ENCODE measurements at places on chromosomes 13 and 19. TPM values are rescaled to one million over a fixed set of nuclear protein-coding genes. Genes with fewer than 3 reads are reported as not detected.

The LRG1 gene
- total RNA-seq: 0.36 TPM

- no peak for DNase-seq
Observed at GRCh38 chr13:107650081-107650701, 565.1 kb downstream of the LIG4 start.

GRCh38 chr13:61466280-61466679, 50.6 kb upstream of the PCDH20 start:
- DNase-seq: no peak

DNA sequence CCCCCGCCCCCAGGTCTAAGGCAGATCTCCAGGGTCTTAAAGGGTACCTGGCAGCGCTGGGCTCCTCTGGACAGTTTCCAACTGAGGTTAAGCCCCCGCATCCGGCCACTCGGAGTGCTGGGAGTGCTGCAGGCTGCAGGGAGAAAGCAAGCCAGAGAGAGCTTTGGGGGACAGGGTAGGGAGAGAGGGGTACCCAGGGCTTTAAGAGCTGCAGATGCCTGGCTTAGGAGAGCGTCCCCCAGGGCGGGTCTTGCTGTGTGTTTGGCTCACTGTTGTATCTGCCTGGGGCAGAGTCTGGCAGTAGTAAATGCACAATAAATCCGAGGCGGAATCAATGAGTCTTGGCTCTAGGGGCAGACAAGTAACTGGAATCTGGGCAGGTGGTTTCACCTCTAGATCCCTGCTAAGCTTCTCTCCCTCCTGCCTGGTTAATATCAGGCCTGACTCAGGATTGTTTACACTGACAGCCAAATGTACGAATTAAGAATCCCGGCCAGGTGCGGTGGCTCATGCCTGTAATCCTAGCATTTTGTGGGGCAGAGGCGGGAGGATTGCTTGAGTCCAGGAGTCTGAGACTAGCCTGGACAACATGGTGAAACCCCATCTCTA, 798 bp upstream of the COX6B2 start:
- no peak for DNase-seq

DNA sequence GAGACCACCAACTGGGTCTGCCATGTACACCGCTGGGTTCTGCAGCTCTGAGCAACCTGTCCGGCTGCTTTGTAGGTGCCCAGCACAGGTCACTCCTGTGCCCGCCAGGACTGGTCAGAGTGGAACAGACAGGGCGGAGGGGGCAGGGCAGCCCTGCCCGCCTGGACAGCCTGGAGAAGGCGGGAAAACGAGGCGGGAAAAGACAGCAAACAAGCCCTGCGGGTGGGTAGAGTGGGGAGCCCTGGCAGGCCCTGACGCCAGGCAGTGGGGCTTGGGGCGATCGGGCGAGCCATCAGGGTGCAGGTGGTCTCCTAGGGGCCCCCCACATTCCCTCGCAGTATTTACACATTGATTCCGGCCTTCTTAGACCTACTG, 533 bp upstream of the UHRF1 start:
- no peak for DNase-seq

- no peak for DNase-seq
Observed at GRCh38 chr13:109436841-109437240, 349.5 kb downstream of the IRS2 start.

DNA sequence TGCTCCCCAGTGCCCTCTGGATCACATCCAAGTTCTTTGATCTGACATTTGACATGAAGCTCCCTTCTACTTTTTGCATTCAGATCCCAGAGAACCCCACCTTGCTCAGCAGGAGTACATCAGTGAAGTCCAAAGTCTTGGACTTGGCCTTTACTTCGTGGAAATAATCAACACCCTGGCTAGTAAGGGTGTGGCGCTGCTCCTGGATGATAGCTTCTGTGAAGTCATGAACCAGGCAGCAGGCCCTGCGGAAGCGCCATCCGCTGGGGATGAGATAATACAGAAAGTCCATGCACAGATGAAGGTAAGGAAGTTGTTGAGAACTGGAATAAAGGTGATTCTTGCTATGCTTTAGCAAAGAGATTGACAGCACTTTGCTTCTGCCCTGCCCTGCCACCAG, 43.2 kb downstream of the OR10H4 start:
- no peak for DNase-seq

DNA sequence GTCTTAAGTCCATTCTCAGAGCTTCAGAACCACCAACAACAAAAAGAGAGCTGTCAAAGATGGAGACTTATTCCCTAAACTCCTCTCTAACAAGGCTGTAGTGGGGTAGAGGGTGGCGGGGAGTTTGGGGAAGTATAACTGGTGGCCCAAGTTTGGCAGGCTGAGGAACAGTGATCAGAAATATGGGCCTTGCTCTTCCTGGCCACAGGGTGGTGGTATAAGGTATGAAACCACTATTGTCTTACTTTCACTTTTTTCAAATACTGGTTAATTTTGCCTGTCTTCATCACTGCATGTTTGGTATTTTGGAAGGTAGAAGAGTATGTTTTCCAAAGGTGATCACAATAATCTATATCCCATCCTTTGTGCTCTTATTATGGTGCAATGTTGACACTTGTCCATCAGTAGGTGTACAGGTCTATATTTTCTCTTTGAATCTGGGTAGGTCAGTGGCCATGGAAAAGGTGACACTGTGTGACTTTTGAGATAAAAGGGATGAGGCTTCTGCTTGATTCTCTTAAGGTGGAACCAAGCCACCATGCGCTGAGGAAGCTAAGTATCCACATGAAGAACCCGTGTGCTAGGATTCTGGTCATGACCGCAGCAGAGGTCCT, 23.2 kb upstream of the GPC5 start:
- no peak for DNase-seq

GRCh38 chr13:74920920-74921319, 561.0 kb downstream of the TBC1D4 start:
- DNase-seq: no peak

- DNase-seq: no peak
Observed at GRCh38 chr19:45938733-45939319, 24.2 kb upstream of the NANOS2 start.

The PSPN gene
- total RNA-seq: 0.66 TPM

The APLP1 gene
- total RNA-seq: 8.9 TPM

The TUBA3C gene
- total RNA-seq: not detected

- no peak for DNase-seq
Observed at GRCh38 chr13:63909726-63910375, 2494.2 kb upstream of the PCDH20 start.

DNA sequence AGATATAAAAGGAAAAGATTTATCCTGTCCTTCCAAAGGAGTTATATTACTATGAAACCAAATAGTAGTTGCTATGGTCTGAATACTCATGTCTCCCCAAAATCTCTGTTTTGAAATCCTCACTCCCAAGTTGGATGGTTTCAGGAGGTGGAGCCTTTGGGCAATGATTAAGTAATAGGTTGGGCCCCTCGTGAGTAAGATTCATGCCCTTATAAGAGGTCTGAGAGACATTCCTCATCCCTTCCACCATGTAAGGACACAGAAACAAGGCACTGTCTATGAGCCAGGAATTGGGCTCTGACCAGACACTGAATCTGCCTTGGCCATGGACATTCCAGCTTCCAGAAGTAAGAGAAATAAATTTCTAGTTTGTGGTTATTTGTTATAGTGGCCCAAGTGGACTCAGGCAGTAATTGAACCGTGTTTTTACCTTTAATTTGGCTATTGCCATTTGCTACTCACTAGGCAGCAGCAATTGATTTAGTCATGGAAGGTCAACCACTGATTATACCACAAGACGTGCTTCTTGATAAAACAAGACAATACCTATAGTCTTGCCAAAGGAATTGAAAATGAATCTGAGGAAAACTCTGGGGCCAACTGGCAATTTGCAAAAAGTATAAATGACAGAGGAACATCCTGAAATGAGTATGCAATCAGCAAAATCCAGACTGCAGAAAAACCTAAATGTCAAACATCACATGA, 717.4 kb upstream of the SPRY2 start:
- DNase-seq: no peak

- no peak for DNase-seq
Observed at GRCh38 chr19:43658001-43658400, 12.0 kb downstream of the PLAUR start.

GRCh38 chr13:76425935-76426334, 460.3 kb downstream of the KCTD12 start:
- DNase-seq: no peak

The MBD3L3 gene
- not detected for total RNA-seq

DNA sequence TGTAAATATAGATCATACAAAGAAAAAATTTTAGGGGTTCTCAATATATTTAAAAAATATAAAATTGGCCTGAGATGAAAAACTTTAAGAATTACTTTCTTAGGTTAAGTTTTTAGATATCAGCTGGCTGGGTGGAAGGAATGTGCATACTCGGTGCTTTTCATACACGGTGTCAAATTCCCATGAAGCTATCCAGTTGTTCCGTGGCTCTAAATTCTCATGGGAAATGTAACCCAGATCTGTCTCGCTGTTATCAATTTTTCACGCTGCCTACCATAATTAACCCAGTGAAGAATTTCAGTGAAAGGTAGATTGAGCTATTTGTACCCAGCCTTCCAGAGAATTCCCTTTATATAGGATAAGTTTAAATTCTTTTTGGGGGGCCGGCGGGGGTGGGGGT, 11.6 kb upstream of the ZNF835 start:
- no peak for DNase-seq

- no peak for DNase-seq
Observed at GRCh38 chr19:29927944-29928625, 14.0 kb upstream of the URI1 start.

The TPTE2 gene
- total RNA-seq: not detected

- DNase-seq: no peak
Observed at GRCh38 chr13:101944521-101944920, 457.3 kb downstream of the FGF14 start.

DNA sequence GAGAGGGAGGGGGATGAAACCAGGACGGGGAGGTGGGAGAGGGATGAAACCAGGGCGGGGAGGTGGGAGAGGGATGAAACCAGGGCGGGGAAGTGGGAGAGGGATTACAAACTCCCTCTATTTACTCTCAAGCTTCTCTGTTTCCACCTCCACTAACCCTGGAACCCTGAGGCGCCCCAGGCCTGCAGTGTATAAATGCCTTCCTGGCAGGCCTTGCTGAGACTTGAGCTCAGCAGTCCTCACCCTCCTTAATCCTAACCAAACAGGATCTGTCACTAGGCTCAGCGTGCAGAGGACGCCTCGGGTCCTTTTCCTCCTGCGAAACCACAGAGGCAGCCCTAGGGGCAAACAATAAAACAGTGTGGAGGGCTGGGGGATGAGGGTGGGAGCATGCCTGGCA, 32.1 kb upstream of the OR1M1 start:
- no peak for DNase-seq

The DOCK6 gene
- total RNA-seq: 39.9 TPM

- DNase-seq: peak; percentile 77
Observed at GRCh38 chr19:42269478-42270345, 660 bp downstream of the CIC start.

The SIGLEC12 gene
- not detected for total RNA-seq

GRCh38 chr13:32503727-32504126, 34.9 kb downstream of the N4BP2L2 start:
- DNase-seq: no peak

DNA sequence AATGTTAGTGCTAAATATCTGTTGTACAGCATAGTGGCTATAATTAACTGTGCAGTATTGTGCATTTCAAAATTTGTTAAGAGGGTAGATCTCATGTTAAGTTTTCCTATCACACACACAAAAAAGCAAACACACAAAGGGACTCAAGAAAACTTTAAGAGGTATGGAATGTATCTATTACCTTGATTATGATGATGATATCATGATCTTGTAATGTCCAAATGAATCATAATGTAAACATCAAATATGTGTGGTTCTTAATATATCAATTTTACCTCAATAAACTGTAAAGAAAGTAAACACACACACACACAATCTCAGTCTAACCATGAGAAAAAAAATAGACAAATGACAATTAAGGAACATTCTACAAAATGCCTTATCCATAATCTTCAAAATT, 934.6 kb downstream of the SLITRK1 start:
- DNase-seq: no peak

DNA sequence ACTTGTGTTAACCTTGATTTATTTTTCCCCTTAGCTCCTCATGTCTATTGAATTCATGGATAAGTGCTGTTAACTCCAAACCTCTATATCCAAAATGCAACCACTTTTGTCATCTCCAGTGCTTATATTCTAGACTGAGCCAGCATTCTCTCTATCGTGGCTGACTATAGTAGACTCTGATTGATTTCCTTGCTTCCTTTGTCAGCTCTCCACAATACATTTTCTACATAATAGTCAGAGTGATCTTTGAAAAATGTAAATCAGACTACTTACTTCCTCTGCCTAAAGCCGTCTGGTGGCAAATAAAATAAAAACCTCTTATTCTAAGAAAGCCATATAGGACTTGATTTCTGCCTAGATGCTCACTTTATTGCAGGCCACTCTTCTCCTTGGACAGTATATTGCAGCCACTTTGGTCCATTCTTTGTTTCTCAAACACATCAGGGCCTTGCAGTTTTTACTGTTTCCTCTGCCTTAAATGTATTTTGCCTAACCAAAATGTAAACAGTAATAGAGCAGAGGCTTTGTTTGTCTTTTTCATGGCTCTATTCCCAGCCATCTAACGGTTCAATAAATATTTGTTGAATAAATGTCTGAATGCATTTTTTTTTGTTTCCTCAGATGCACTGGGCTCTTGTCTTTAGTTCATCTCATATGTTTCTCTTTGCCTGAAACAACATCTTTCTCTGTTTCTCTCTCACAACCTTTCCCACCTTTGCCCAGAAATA, 243.6 kb upstream of the CSNK1A1L start:
- DNase-seq: no peak

DNA sequence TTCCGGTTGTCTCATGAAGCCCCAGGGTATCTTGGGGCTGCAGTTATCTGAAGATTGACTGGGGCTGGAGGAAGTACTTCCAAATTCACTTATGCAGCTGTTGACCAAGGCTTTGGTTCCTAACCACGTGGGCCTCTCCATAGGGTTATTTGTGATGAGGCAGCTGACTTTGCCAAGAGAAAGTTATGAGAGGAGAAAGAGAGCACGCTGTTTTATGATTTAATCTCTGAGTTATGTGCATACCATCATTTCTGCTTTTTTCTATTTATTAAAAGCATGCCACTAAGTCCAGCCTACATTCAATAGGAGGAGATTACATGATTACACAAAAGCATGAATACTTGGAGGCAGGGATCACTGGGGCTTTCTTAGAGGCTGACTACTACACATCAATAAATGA, 215.5 kb downstream of the NHLRC3 start:
- DNase-seq: no peak

The EGLN2 gene
- 97.1 TPM for total RNA-seq

- peak; percentile 22 for DNase-seq
Observed at GRCh38 chr19:7153022-7153421, 83.5 kb downstream of the ZNF557 start.
